ENCODE measurements at places on chromosomes 2 and 18.

DNA sequence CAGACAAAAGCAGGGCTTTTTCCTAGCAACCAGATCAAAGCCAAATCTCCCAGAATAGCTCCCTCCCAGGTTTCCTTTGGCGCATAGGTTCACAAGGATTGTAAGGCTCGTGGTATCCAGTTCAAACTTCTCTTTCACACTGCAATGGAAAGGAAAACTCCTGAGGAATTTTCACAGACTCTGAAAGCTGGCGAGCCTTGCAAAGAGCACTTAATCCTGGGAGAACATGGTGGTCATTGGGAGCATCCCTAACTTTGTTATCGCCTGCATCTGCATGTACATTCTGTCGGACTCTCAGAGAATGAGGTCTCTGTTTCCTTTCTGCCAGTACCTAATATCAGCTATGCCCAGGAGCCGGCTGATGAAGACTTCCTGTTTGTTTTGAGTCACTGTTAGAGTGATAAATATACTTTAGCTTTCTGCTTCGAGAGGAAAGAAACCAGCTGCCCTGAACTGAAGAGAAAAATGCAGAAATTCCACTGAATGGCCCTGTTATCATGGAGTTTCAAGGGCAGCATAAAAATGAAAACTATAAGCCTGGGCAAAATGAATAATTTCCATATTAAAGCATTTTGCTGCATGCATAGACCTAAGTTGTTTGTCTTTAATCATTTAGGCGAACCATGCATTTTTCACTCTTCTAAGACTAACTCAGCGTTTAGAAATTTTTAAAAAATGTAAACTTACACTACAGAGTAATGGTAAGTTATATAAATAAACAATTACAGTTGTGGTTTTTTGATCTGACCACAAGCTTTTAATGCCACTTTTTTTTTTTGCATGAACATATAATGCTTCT is 76.4 kb upstream of the ZEB2 start:
- no peak for DNase-seq

DNA sequence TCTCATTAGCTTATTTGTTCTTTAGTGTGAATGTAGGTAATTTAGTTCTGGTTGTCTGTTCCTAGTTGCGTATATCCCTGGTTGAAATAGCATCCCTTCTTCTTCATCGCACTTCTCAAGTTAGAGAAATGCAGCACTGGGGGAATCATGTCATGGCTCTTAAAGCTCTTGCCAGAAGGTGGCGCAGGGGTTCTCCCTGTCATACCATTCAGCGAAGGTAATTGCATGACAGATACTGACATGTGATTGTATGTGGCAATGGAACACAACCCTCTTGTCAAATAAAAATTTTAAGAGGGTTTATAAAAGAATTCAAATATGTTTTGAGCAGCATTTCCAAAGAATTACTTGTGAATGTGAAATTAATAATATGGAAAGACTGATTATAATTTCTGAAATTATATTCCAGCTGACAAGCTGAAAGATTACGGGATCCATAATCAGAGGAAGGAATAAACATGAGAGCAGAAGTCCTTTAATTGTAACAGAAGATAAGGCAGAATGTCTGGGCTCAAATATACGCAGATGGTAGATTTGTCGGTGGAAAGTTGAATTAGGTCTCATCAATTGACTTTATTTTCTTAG is 411.7 kb downstream of the DSEL start:
- DNase-seq: no peak

GRCh38 chr2:233221378-233222063 is 30.0 kb upstream of the ATG16L1 start:
- DNase-seq: no peak

DNA sequence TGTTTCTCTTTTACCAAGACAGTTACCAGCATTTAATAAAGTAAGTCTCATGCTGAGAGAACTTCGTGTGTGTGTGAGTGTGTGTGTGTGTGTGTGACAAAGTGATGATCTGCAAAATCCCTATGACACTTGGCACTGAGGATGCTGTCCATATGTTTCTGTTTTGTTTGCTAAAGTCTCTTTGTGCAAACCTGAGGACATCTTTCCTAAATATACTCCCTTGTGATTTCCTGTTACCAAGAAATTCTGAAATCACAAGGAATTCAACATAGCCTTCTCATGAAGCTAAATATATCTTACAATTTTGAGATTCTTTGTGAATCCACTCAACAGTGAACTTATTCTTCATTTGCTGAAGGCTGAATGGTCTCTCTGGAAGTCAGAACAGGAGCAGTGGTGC is 1359.7 kb upstream of the NRXN1 start:
- no peak for DNase-seq

GRCh38 chr2:18276583-18277075 is 283.8 kb downstream of the RDH14 start:
- DNase-seq: no peak

GRCh38 chr2:191690327-191690726 is 12.4 kb downstream of the NABP1 start:
- no peak for DNase-seq

DNA sequence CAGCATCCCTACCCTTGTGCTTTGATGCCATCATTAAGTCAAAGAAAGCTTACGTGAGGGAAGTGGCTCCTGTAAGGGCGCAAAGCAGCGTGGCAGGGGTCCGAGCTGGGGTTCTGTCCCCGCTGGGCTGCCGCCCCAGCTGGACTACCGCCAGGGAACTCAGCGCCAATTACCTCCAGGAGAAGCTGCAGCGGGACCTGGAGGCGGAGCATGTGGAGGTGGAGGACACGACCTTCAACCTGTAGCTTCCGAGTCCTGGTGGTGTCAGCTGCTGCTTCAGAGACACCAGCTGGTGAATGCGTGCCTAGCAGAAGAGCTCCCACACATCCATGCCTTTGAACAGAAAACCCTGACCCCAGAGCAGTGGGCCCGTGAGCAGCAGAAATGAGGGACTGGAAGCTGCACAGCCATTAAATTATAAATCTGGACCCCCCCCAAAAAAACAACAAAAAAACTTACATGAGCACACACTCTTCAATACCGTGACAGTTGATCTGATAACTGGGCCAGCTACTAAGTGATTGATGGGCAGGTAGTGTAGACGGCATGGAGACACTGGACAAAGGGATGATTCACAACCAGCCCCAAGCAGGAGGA is 20.1 kb upstream of the YES1 start:
- no peak for DNase-seq

- DNase-seq: no peak
Measured at GRCh38 chr2:11481789-11482472, 16.0 kb upstream of the E2F6 start.

DNA sequence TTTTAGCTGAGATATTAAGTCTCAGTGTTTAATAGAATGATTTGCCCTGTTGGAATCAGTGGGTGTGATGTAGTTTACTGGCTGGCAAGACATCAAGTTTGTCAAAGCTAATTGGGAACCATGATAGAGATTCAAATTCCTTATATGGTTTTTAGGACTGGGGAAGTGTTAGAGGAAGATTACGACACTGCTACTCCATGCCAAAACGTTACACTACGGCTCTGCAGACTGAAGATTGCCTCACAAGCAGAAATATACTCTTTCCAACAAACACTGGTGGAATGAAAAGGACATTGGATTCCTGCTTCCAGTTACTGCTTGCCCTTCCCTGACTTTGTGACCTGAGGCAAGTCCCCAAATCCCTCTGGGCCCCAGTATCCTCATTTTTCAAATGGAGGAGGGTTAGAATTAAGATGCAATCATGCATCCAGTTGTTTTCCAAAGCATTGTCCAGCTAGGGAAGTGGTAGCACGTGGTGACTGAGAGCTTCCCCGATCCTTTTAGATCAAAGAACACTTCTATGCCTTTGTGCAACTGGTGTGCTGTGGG is 147.6 kb downstream of the CDC42EP3 start:
- DNase-seq: no peak

- no peak for DNase-seq
Measured at GRCh38 chr18:26549263-26550094, 1.1 kb upstream of the KCTD1 start.

- no peak for DNase-seq
Measured at GRCh38 chr2:67032076-67032475, 365.1 kb upstream of the ETAA1 start.

DNA sequence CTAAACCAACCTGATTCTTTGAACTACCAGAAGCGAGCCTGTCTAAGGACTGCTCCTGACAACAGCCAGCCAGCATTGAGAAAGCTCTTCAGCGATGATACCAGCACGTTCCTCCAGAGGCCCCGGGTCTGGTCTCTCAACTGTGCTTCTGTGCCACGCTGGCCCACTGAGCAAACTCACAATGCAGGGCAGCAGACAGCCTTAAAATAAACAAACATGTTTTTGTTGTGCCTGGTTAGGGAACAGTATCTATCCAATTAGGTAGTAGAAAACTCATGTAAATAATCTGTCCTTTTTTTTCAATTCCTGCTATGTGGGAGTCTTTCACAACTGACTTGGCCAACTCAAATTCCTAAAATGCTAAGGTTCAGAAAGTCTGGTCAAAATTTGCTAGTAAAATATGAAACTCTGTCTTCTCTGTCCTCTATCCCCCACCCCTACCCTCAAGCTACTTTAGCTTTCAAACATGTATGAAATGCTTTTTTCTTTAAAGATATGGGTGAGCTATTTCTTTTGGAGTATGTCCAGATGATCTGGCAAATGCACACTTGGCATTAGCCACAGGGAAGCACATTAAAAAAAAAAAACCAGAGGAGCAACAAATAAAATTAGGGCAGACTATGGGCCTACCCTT is 21.4 kb upstream of the EML4 start:
- DNase-seq: no peak

DNA sequence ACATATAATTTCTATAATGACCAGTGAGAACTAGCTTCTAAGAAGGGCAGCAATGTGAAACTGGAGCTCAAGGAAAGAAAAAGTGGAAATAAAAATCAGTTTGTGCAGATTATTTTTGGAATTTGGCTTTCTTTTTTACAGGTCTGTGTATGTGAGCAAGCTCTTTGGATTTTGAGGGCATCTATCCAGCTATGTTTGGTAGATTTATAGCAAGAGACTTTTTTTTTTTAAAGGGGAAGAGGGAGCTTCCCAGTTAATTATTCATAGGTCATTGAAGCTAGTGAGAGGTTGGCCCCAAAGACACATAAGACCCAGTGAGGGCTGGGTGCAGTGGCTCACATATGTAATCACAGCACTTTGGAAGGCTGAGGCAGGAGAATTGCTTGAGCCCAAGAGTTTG is 24.0 kb upstream of the COLEC12 start:
- DNase-seq: no peak

DNA sequence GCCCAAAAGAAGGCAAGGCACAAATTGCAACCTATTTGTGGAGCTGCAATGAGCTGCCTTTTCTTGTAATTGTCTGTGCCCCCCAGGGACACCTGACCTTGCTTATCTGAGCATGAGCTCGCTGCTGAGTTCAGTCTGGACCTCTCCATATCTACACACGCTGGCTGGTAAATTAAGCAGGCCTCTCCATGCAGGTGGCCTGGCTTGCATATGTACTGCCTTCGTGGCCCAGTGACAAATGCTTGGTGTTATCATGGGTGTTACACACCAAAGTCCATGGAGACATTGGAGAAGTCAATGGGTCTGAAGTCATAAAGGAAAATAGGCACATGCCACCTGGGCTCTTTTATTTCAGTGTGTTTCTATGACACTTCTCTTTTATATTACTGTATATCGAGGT is 121.2 kb downstream of the IRS1 start:
- DNase-seq: no peak

GRCh38 chr2:47259829-47260228 is 104.7 kb upstream of the STPG4 start:
- DNase-seq: no peak

DNA sequence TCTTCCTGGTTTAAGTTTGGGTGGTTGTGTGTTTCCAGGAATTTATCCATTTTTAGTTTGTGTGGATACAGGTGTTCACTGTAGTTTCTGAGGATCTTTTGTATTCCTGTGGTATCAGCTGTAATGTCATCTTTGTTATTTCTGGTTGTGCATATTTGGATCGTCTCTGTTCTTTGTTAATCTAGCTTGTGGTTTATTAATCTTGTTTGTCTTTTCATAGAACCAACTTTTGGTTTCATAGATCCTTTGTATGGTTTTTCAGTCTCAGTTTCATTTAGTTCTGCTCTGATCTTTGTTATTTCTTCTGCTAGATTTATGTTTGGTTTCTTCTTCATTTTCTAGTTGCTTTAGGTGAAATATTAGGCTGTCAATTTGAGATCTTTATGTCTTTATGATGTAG is 202.4 kb upstream of the ZSWIM2 start:
- no peak for DNase-seq

GRCh38 chr2:201254081-201254730 is 6.1 kb upstream of the CASP8 start:
- no peak for DNase-seq

GRCh38 chr2:88563129-88563528 is 64.1 kb downstream of the EIF2AK3 start:
- DNase-seq: no peak

- no peak for DNase-seq
Measured at GRCh38 chr18:75538727-75539126, 111.2 kb upstream of the SMIM21 start.

DNA sequence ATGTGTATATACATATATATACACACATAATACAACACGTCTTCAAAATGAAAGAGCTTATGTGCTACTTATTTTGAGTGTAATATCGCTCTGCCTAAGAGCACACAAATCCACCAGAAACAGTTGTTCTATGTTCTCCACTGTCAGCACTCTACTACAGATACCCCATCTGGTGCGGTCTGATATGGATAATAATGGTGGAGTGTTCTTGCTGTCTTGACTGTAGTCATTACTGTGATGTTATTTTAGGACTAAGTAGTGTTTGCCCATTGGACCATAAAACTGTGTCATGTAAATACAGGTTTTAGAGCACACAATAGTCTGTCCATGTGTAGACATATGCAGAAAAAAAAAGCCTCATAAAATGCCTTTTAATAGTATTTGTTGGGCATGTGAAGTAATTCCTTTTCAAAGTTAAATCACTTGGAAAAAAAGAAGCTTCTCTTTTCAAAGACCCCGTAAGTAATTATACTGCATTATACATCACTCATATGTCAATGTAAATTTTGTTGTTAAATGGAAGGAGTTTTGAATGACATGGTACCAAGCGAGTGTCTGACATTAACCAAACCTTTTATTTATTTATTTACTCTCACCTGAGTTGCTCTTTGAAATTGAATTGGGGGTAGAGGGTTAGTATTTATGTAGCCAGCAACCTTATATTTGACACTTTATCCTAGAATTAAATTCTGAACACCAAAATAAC is 1249.2 kb upstream of the ZEB2 start:
- DNase-seq: no peak

DNA sequence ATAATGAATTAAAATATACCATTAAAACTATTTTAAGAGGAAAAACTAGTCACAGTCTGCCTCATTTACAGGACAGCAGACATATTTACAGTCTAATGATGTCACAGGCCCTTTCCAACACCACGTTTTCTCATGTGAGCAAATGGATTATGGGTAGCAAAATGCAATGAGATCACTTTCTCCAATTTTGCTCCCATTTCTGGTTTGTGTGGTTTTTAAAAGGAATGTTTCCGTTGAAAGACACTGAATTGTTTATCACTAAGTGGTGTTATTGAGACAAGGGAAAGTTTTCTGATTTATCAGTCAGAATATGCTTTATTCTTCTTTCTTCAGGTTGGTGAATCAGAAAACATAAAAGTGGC is 11.4 kb upstream of the NR4A2 start:
- DNase-seq: no peak

Data from activated T-helper 9 cell treated with anti-CD3 and anti-CD28 coated beads, Interleukin-2, amount 50 U/mL, for 16 hours (primary cell).